ENCODE measurements at places on chromosomes 4 and X.
A peak's percentile ranks its signal among the peaks of the same experiment; 100 is the strongest.

DNA sequence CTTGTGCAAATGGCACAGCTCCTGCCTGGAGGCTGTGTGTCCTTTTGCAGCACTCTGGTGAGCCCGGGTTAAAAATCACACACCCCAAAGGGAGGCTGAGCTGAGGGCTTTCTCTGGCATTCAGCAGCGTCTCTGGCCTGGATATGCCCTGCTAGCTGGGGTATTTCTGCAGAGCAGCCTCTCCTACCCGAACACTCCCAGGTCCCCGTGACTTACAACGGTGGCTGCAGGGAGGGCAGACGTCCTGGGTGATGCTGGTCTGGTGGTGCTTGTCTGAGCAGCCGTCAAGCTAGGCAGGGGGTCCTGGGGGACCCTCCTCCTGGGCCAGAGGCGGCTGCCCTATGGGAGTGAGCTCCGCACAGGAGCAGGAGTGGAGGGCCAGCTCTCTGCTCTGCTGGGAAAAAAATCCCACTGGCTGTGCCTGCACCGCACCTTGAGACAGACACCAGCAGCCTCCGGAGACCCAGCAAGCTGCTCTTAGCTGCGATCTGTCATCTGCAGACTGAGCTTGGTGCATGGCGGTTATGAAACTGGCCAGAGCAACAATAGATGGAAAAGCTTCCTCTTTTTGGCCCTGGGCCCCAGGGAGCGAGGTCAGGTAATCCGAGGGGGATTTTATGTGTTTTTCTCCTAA, 41.3 kb upstream of the ASMTL start:
- no peak for DNase-seq

GRCh38 chr4:27149541-27150212, 289.0 kb downstream of the STIM2 start:
- no peak for DNase-seq

GRCh38 chr4:67355806-67356205, 189.5 kb downstream of the CENPC start:
- DNase-seq: no peak

- DNase-seq: no peak
These were observed 654 bp upstream of the DDIT4L start for GRCh38 chr4:100190643-100191600.

DNA sequence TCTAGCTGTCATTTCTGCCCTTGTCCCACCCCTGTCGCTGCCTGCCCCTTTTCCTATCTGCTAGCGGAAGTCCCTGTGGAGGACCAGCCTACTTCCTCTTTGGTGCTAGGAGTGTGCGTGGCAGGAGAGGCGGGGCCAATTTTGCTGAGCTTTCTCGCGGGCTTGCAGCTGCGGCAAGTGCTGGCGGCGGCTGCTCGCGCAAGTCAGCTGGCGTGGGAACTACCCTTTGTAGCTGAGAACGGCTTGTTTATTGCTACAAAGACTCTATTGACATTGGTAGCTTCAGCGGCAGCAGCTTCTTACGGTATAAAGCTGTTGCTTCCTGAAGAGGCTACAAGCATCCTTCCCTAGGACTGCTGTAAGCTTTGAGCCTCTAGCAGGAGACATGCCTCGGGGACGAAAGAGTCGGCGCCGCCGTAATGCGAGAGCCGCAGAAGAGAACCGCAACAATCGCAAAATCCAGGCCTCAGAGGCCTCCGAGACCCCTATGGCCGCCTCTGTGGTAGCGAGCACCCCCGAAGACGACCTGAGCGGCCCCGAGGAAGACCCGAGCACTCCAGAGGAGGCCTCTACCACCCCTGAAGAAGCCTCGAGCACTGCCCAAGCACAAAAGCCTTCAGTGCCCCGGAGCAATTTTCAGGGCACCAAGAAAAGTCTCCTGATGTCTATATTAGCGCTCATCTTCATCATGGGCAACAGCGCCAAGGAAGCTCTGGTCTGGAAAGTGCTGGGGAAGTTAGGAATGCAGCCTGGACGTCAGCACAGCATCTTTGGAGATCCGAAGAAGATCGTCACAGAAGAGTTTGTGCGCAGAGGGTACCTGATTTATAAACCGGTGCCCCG, at the start of gene MAGEH1:
Gene MAGEH1, plus strand, starts transcription at position 138 of the 843 bp plus-strand sequence. Its CDS starts 248 bp downstream, at position 386.
- peak; percentile 47 for DNase-seq

GRCh38 chr4:110025056-110025455, 112.4 kb downstream of the EGF start:
- DNase-seq: no peak
